Fibroblast of villous mesenchyme (primary cell): ENCODE measurements at places on chromosomes 3 and 15. TPM values are rescaled to one million over a fixed set of nuclear protein-coding genes. Genes with fewer than 3 reads are reported as not detected.

Gene CYP19A1
- total RNA-seq: not detected in 2 replicates

- no peak for DNase-seq
Measured at GRCh38 chr3:96734273-96735009, 80.0 kb upstream of the EPHA6 start.

- DNase-seq: no peak
Measured at GRCh38 chr15:55514414-55514850, 6.4 kb upstream of the DNAAF4 start.

GRCh38 chr15:58554758-58555157, 123.0 kb downstream of the LIPC start:
- no peak for DNase-seq

- DNase-seq: no peak
Measured at GRCh38 chr3:143784446-143784845, 63.8 kb downstream of the SLC9A9 start.

- DNase-seq: peak; percentile 92
Measured at GRCh38 chr3:156665291-156665690, 9.1 kb upstream of the TIPARP start.

- no peak for DNase-seq
Measured at GRCh38 chr3:48413611-48414010, 16.3 kb downstream of the PLXNB1 start.

GRCh38 chr3:60250206-60250605, 1001.0 kb downstream of the FHIT start:
- DNase-seq: no peak

DNA sequence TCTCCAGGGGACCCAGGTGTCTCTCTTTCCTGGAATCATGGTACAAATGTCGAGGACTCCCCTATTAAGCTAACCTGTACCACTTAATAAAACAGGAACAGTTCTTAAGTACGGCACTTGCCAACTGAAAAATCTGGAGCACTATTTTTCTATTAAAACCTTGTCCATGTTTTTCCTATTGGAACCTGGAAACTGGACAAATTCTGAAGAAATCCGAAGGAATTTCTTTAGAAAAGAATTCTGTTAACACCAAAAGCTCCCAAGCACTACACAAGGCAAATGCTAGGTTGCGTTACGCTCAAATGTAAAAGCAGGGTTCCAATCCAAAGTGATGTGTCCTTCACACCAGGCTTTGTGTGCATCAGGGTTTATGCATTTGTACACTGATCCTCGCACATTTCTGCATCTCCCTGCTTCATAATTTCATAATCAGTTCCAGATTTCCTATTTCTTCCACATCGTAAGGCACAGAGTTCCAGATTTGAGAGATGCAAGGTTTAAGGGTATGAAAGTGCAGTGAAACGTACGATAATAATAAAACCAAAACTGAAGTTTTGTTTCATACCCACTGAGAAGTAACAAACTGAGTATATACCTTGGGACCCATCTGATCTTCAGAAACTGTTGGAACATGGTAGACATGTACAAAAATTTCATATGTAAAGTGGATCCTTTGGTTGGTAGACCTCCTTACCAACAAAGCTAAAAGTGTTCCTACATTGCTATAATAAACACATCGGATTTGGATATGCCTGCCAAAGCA, 132.1 kb upstream of the WNT5A start:
- DNase-seq: no peak

Gene GPR176
- total RNA-seq: 111 and 120 TPM in 2 replicates

DNA sequence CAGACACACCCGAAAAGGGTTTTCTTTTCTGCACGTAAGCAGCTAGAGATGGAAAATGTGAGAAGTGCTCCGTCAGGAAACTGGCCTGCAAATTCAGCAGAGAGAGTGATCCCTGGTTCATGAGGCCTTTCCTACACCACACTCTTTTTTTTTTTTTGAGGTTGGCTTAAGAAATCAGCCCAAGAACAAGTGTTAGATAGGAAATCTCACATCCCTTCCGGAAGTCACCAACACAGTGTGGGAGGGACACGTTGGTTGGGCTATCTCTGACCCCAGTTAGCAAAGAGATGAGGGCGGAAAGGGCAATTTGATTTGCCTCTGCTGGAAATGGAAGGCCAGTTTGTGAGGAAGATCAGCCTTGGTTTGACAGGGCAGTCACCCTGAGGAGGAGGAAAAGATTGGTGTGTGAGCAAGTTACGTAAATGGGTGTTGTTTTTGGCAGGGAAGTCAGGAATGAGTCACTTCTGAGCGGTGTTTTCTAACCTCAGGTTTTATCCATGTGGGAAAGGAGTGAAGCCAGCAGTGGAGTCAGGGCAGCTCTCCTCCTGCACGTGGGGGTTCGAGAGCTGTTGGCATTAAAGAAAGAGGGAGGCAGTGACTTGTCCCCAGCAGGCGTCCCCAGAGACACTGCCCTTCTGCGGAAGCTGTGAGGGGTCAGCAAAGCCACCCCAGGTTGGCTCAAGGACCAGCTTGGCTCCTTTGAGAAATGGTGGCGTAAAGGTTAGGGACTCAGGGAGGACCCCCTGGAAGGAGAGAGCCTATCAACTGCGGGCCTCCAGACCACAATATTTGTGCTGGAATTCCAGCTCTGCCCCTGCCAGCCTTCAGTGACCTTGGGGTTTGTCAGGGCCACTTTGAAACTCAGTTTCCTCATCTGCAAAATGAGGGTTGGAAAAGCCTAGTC, 237.6 kb upstream of the BHLHE40 start:
- DNase-seq: peak; percentile 99

Gene PLCB2
- total RNA-seq: 0.43 and 0.64 TPM in 2 replicates

Gene GOLGA8H
- under 0.01 TPM in 1 of 2 replicates, not detected in the other for total RNA-seq

- DNase-seq: no peak
Measured at GRCh38 chr3:177611752-177612334, 414.6 kb upstream of the TBL1XR1 start.

Gene MFGE8
- 158 and 168 TPM in 2 replicates for total RNA-seq
